Esophagus squamous epithelium (tissue), 5 donors: ENCODE measurements at places on chromosomes 12 and 14. TPM values are rescaled to one million over a fixed set of nuclear protein-coding genes. Genes with fewer than 3 reads are reported as not detected.

- no peaks in the 10 kb centered on the region for H3K27me3 ChIP-seq
Observed at GRCh38 chr12:43789941-43790340, 16.2 kb downstream of the TWF1 start.

RND1 gene
- 0.57 TPM for total RNA-seq

- peaks cover 10% of the 10 kb centered on the region for H3K27me3 ChIP-seq
- DNase-seq: no peak
- H3K4me3 ChIP-seq: no peak overlapping the region
- no peaks in the 10 kb centered on the region for H3K36me3 ChIP-seq
- H3K4me1 ChIP-seq: peaks cover 4% of the 10 kb centered on the region
Observed at GRCh38 chr14:67432050-67432564, 20.1 kb upstream of the PLEK2 start.

GRCh38 chr12:122875590-122876220, 20.2 kb downstream of the VPS37B start:
- peaks cover 57% of the 10 kb centered on the region for H3K4me1 ChIP-seq
- DNase-seq: no peak
- H3K27me3 ChIP-seq: no peaks in the 10 kb centered on the region
- H3K4me3 ChIP-seq: no peak overlapping the region
- peaks cover 40% of the 10 kb centered on the region for H3K36me3 ChIP-seq

GRCh38 chr12:42508913-42509460, 80.6 kb downstream of the PRICKLE1 start:
- no peak overlapping the region for H3K4me3 ChIP-seq
- H3K27me3 ChIP-seq: no peaks in the 10 kb centered on the region
- H3K4me1 ChIP-seq: no peaks in the 10 kb centered on the region
- no peaks in the 10 kb centered on the region for H3K36me3 ChIP-seq
- no peak for DNase-seq
- H3K27ac ChIP-seq: no peak overlapping the region
